ENCODE measurements at places on chromosomes 13 and 19.

- peak; percentile 63 for DNase-seq
Observed at GRCh38 chr13:114034481-114034891, 60.6 kb upstream of the C13orf46 start.

DNA sequence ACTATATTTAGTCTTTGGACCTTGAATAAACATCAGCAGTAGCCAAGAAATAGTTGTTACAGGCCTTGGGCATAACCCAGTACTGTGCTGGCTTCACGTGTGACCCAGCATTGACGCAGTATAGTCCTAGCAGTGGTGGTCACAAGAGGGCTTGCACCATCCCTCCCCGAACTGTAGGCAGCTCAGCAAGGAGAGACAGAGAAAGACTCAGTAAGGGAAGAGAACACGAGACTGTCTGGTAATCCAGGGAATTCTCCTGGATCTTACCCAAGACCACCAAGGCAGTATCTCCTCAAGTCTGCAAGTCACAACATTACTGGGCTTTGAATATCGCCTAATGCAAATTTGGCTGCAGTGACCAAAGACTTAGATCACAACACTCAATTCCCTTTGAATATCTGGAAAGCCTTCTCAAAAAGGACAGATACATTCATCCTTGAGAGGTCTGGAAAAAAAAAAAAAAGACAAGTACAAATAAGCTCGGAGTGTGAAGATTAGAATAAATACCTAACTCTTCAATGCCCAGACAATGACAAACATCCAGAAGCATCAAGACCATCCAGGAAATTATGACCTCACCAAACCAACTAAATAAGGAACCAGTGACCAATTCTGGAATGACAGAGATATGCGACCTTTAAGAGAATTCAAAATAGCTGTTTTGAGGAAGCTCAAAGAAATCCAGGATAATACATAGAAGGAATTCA lies 39.7 kb downstream of the CAB39L start:
- DNase-seq: peak; percentile 30

DNA sequence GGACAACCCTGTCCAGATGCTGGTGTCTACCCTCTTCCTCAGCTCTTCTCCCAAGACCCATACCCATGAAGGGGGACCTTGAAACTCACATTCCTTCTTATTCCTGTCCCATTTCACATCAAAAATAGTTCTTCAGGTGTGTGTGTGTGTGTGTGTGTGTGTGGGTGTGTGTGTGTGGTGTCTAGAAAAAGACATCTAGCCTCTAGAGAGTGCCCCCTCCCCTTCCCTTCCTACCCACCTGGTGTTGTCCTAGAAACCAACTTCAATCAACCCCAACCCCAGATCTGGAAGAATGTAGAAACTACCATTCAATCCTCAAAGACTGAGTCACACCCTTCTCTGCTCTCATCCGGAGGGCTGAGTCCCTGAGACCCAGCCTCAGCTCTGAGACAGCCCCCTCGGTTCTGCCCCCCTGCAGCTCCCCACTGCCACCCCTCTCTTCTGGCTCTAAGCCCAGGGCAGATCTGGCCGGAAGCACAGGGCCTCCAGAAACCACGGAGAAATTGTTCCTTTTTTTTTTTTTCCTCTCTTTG lies 3.5 kb downstream of the KCNN4 start:
- DNase-seq: no peak

DNA sequence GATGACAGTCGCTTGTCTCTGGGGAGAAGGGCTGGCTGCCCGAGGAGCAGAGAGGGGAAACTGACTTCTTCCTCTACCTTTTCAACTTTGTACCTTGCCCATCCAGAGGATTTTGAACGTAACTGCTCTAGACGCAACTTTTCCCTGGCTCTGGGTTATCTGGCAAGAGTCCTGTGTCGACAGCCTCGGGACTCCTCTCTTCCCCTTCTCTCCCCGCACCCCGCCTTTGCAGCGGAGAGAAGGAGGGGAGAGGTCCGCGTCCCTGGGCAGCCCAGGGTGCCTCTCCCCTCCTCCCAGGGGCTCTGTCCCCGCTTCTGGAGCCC lies 574 bp downstream of the SH3GL1 start:
- peak; percentile 38 for DNase-seq

GRCh38 chr13:109840893-109841287 lies 54.5 kb upstream of the IRS2 start:
- DNase-seq: no peak

DNA sequence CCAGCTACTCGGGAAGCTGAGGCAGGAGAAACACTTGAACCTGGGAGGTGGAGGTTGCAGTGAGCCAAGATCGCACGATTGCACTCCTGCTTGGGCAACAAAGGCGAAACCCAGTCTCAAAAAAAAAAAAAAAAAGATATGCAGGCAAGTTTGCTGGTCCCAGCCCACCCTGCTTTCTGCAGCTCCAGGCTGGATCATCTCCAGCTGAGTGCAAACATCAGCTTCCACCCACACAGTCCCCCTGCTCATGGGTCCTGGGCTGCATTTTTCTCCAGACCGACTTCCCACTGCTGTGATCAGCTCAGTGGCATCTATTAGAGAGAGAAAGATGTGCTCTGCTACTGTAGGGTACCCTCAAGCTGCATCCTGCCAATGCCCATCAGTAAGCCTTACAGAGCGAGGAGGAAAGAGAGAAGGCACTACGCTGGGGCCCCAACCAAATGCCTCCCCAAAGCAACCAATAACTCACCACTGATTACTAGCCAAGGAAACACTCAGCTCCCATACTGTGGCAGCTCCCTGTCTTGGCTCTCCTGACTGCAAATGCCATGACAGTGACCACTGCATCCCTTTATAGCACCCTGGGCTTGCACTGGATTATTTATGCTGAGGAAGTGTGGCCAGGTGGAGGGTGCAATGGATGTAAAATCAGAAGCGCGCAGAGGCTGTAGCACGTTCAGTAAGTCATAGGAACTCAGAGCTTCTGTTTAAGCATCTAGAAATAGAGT lies 170.9 kb upstream of the ZNF507 start:
- no peak for DNase-seq

DNA sequence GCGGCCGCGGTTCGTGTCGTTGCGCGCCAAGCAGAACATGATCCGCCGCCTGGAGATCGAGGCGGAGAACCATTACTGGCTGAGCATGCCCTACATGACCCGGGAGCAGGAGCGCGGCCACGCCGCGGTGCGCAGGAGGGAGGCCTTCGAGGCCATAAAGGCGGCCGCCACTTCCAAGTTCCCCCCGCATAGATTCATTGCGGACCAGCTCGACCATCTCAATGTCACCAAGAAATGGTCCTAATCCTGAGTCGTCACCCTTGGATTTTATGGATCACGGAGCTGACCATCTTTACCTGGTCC lies 475 bp downstream of the MRPL57 start:
- DNase-seq: no peak

GRCh38 chr19:18591735-18592385 lies 3.3 kb downstream of the REX1BD start:
- DNase-seq: no peak

- DNase-seq: no peak
Observed at GRCh38 chr19:27909861-27910260, 1303.1 kb downstream of the UQCRFS1 start.

GRCh38 chr19:30003866-30004265 lies 61.8 kb downstream of the URI1 start:
- peak; percentile 49 for DNase-seq

GRCh38 chr19:38656171-38656981 lies 8.9 kb downstream of the ACTN4 start:
- peak; percentile 70 for DNase-seq

DNA sequence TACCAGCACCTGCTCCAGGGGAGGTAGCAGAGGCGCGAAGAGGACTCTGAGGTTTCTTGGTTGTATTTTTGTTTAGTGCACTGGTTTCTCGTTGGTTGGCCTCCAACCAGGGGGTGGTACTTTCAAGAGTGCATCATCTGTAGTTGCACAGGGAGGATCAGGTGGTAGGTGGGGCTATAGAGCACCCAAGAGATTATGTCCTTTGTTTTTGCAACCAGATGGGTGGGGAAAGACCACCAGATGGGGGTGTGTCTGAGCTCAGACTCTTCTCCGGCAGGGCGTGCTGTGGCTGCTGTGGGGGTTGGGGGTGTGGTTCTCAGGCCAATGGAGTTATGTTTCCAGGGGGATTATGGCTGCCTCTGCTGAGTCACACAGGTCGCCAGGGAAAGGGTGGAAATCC lies 254.4 kb upstream of the KLF12 start:
- no peak for DNase-seq

GRCh38 chr19:49104229-49104864 lies 9.8 kb upstream of the LIN7B start:
- no peak for DNase-seq

DNA sequence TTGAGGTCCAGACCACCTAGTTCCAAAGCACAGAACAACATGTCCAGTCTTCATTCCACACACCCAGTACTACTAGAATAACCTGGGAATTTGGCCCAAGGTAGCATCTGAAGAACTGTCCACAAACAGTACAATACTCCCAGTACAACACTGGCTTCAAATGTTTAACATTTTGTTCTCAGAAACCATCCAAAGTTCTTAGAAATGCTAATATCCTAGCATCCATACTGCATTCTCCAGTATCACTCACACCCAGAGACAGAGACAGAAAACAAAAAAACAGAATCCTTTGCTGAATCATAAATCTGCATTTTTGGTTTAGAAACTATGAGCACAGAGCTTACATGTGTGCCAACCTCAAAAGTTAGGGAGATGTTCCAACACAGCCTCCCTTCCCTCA lies 490.8 kb downstream of the FOXO1 start:
- DNase-seq: no peak

GRCh38 chr13:93055233-93055632 lies 171.4 kb upstream of the GPC6 start:
- DNase-seq: no peak

DNA sequence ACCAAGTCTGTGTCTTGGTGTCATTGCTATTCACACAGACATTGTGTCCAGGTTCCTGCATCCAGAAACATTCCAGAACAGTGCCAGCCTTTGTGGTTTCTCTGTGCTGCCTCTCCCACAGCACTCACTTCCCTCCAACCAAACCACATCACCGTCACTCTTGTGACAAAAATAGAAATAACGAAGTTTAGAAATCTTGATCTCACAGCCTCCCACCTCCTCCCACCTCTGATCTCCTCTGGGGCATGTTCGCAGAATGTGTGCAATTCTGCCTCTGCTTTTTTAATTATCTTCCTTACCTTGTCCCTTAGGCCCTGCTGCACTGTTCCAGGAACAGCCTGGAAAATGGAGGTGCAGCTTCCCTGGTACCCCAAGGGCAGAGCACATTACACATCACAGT lies 8.7 kb upstream of the SERPINE3 start:
- DNase-seq: peak; percentile 23

- peak; percentile 42 for DNase-seq
Observed at GRCh38 chr19:38255383-38256014, 675 bp downstream of the PPP1R14A start.

Measured in fibroblast of villous mesenchyme (primary cell).